ENCODE measurements at places on chromosomes 2 and 18. TPM values are rescaled to one million over a fixed set of nuclear protein-coding genes. Genes with fewer than 3 reads are reported as not detected.

GRCh38 chr18:21889570-21889969, 149.0 kb downstream of the MIB1 start:
- DNase-seq, result no peak

- no peak for DNase-seq
These were observed 203.5 kb upstream of the TWIST2 start for GRCh38 chr2:238644095-238645081.

Gene GPR39
- not detected for total RNA-seq

DNA sequence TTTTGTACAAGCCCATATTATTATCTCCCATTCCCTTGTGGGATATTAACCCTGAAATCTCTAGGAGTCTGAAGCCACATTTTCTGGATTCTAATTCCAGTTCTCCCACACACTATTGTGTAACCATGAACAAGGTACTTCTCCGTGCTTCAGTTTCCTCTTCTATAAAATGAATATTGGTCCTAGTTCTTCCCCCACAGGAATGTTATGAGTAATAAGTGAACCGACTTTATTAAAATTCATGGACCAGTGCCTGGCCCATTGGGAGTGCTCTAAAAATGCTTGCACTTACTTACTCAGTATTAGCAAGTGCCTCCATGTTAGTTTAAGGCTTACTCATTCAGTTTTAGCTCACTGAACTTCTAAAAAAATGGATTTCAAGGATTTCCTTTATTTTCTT, 1.4 kb upstream of the ACMSD start:
- no peak for DNase-seq

DNA sequence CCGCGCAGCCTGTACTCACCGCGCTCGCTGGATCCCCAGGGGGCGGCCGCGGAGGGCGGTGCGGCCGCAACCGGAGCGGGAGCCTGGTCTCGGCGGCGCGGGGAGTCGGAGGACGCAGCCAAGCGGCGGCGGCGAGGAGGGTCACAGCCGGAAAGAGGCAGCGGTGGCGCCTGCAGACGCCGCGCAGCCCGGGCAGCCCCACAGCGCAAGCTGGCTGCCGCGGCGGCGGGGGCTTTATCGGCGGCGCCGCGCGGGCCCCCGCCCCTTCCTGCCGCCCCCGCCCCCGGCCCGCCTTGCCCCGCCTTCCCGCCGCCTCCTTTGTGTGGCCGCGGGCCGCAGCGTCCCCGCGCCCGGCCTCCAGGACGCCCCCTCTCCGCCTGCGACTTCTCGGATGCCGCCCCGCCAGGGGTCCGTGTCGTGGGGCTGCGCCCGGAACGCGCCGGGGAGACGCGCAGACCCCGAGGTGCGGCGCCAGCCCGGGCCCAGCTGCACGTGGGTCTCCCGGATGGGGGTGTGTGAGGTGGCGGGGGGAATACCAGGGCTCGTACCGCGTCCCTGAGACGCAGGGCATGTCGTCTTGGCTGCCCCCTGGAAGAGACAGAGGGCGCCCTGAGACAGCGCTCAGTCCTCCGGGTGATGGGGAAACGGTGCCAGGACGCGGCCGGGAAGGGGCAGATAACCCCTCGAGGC, at the start of gene SERPINE2:
SERPINE2 (minus strand) TSS at position 207 of the 690 bp plus-strand sequence. CDS start 37,386 bp downstream, outside the sequence.
- peak; percentile 57 for DNase-seq

DNA sequence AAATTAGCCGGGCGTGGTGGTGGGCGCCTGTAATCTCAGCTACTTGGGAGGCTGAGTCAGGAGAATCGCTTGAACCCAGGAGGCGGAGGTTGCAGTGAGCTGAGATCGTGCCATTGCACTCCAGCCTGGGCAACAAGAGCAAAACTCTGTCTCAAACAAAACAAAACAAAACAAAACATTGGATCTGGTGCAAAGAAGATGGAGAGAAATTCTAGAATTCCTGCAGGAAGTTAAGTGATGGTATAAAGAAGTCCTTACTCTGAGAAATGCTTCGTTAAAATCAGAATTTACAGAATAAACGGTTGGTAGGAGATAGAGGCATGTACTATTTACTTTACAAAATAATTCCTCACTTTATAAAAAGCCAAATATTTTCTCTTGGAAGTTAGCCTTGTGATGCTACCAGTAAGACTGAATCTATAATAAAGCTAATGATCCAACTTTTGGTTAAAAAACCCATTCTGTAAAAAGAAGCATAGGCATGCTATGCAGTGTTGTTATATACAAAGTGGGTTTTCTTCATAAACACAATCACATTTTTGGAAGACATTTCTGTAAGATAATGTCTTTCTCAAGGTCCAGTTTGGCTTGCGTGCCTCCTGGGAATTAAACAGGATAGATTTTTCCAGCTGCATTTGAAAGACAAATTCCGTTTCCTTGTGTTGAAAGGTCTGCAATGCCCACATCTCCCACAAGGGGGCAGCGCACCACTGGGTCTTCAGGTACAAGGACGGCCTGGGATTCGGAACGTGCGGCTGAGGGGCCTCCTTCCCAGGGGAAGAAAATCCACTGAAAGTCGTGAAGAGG, 35.6 kb upstream of the PNO1 start:
- DNase-seq, result peak; percentile 88

Data from left ventricle myocardium inferior (tissue), 1 donor.